ENCODE measurements at places on chromosomes 11 and 22.

DNA sequence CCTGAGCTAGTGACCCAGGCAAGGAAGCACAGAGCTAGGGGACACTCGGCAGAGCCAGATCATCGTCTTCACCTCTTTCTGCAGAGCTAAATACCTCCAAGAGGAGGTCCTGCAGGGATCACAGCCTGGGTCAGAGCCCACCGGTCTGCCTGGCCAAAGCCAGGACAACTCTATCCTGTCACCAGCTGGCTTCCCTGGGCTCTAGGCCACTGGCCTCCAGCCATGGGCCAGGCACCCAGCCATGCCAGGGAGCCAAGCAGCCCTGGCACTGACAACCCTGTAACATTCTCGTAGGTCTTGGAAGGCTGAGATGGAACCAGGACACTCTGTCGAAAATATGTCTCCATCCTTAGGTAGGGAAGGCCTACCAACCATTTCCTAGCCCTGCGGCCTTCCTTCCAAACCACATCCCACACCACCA, 270.1 kb downstream of the BUD13 start:
- peak; percentile 25 for DNase-seq

DNA sequence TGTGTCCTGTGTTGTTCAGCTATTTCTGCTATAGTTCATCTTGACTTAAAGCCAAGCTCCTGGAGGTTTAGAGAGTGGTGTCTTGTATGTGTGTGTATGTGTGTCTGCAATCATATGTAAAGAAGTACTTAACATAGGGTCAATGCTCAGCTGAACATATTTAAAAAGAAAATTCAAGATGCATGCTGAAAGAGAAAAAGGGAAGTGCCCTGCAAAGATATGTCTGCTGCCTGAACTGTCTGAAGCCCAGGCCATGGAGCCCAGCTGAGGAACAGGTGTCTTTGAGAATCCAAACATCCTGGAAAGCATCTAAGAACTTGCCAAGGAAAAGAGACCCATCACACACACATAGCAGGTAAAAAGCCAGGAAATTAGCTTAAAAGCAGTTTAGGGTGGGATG, 6.6 kb downstream of the TCN1 start:
- DNase-seq, result no peak

DNA sequence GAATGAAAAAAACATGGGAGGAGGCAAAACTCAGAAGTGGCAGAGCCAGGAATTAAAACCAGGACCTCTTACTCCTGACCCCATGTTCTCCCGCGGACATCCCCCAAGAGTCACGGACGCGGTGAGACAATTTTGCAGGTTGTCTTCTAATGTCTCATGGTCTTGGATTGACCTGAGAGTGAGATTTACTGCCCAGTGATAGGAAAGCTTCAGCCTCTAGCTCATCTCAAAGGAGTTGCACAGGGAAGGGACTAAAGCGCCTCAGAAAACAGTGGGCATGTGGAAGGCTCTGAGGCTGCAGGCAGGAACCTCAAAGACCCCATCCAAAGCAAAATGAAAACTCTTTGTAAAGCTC, 197.4 kb downstream of the ADAMTS15 start:
- DNase-seq, result no peak

DNA sequence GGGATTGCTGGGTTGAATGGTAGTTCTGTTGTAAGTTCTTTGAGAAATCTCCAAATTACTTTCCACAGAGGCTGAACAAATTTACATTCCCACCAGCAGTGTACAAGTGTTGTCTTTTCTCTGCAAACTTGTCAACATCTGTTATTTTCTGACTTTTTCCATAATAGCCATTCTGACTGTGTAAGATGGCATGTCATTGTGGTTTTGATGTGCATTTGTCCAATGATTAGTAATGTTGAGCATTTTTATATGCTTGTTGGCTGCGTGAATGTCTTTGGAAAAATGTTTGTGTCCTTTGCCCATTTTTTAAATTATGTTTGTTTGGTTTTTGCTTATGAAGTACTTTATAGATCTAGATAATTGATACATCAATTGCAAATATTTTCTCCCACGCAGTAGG, 1025.0 kb downstream of the JRKL start:
- no peak for DNase-seq

DNA sequence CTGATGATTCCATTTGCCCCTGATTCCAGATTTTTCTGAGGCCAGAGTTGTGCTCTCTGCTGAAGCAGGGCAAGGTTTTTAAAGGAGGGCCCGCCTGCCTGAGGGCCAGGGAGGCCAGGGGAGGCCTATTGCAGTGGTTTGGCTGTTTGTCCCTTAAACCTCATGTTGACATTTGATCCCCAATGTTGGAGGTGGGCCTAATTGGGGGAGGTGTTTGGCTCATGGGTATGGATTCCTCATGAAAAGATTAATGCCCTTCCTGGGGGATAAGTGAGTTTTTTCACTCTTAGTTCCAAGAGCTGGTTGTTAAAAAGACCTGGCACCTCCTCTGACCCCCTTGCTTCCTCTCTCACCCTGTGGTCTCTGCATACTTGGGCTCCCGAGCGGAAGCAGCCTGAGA, 9.2 kb downstream of the GAL3ST3 start:
- DNase-seq, result no peak
